Stimulated activated CD4-positive, alpha-beta T cell treated with anti-CD3 and anti-CD28 coated beads, Interleukin-1b, Interleukin-23, amount 100 ng/mL, for 1 hour (primary cell): ENCODE measurements at places on chromosomes 16 and 17.

GRCh38 chr17:12940699-12941098 is 77.1 kb downstream of the ELAC2 start:
- no peak for DNase-seq

- no peak for DNase-seq
Measured at GRCh38 chr17:80944326-80944725, 47.3 kb upstream of the CHMP6 start.

- no peak for DNase-seq
Measured at GRCh38 chr16:85124636-85125346, 12.5 kb upstream of the CIBAR2 start.

- DNase-seq, result peak; percentile 65
Measured at GRCh38 chr16:58000706-58001676, at the start of gene USB1. USB1 (plus strand) TSS chr16:58001407; CDS start chr16:58001484, 77 bp downstream.

DNA sequence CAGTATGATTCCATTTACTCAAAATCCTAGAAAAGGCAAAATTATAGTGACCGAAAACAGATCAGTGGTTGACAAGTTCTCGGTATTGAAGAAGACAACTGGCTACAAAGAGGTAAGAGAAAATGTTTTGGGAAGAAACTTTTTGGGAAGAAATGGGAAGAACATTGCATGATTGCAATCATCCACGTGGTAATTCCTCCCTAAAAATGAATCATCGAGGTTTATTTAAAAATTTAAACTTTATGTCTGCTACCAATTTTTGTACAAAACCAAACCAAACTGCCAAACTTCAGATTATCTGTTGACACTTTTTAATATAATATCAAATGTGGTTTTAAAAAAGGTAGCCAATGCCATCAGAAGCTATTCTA is 8.1 kb downstream of the SMURF2 start:
- DNase-seq, result no peak

DNA sequence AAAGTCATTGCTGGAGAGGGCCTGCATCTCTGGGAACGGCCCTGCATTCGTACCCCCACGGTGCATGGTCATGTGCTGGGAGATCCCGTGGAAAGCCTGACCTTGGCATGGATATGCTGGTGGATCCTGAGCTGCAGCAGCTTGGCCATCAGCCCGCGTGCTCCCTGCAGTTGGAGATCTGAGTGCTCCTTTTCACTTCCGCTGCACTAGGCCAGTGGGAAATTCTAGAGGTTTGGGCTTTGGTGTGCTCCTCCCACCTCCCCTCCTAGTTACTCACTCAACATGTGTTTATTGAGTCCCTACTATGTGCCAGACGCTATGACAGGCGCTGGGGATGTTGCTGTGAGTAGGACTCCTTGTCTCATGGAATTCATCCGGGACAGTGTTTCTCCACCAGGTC is 91.1 kb downstream of the RGS9 start:
- no peak for DNase-seq

GRCh38 chr17:8153957-8154607 is 1.9 kb upstream of the PER1 start:
- peak; percentile 71 for DNase-seq

DNA sequence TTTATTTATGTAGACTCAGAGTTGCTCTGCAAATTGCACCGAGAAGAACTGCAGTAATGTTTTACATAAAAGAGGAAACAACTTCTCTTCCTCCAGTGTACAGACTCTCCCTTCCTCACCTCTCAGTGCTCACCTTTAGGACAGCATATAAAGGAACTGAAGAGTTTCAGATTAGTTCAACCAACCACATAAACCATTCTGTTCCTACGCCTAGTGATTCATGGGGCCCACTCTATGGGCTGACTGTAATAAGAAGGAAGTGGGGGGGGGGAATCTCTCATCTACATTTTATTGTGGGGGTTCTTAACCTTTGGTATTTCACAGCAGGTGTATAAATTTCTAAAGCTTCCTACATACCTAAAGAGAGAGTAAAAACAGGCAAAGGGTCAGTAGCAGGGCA is 18.3 kb downstream of the ZSWIM7 start:
- no peak for DNase-seq

DNA sequence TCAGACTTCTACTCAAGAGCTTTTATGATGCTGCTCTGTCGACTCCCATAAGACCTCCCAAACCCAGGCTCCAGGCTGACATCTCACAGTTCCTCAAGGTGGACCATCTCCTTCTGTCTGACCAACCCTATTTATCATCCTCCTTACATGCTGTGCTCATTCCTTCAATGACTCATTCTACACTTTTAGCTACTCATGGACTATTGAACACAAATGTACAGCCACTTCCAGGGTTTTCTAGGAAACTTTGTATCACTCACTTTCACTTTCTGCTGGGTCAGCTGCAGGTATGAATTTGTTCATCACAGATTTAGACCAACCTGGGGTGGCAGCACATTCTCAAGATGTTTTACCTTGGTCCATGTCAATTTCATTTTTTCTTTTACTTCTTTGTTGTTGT is 162.4 kb upstream of the FAM20A start:
- DNase-seq, result no peak

- no peak for DNase-seq
Measured at GRCh38 chr16:57544124-57544653, 1.7 kb downstream of the ADGRG5 start.

GRCh38 chr17:2542456-2542855 is 30.8 kb upstream of the METTL16 start:
- DNase-seq, result no peak

- no peak for DNase-seq
Measured at GRCh38 chr17:34006126-34006525, 249.0 kb upstream of the CCL2 start.

DNA sequence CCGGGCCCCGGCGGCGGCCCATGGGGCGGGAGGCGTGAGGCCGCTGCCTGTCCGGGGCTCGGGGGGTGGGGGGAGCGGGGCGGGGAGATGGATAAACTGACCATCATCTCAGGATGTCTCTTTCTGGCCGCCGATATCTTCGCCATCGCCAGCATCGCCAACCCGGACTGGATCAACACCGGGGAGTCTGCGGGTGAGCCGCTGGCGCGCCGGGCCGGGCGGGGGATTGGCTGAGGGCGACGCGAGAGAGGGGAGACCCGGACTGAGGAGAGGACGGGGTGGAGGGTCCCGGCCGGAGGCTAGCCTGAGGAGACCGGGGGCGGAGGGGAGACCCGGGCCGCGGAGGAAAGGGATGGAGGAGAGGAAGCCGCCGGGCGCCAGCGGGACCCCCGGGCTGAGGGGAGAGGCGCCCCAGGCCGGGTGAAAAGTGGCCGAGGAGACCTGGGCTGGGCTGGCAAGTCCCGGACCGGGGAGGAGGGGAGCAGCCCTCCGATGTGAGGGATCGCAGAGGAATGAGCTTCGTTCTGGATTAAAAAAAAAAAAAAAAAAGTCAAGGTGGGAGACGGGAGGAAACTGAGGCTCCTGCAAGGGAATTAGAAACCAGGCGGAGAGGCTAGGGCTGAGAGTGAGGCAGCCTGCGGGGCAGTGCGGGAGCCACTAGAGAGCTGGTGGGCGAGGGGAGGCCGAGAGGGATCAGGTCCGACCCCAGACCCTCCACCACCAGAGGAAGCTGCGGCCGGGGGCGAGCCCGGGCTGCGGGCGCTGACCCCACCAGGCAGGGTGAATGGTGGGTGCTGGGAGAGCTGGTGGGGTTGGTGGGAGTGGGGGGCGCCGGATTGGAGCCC is 526 bp downstream of the MOSMO start:
- no peak for DNase-seq

- no peak for DNase-seq
Measured at GRCh38 chr16:47395733-47396498, 64.9 kb downstream of the ITFG1 start.

GRCh38 chr16:24036614-24037013 is 200.8 kb downstream of the PRKCB start:
- peak; percentile 6 for DNase-seq

- DNase-seq, result no peak
Measured at GRCh38 chr17:60563743-60564142, 36.2 kb upstream of the PPM1D start.

GRCh38 chr17:27756467-27757371 is 43.6 kb downstream of the NOS2 start:
- DNase-seq, result peak; percentile 34

DNA sequence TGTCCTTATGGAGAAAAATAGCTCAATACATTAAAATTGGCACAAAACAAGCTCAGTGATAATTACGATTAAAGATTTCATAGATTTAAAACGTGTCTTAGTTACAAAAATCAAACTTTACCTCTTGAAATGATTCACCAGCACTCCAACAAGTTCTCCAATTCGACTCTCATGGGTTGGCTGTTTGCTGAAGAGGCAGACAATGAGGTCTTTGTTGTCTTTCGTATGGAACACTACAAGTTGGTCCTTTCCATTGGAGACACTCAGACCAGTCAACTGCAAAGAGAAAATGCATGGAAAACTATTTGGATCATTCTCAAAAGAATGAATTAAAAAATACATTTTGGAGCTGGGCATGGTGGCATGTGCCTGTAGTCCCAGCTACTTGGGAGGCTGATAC is 118.2 kb downstream of the CDK5R1 start:
- DNase-seq, result no peak

DNA sequence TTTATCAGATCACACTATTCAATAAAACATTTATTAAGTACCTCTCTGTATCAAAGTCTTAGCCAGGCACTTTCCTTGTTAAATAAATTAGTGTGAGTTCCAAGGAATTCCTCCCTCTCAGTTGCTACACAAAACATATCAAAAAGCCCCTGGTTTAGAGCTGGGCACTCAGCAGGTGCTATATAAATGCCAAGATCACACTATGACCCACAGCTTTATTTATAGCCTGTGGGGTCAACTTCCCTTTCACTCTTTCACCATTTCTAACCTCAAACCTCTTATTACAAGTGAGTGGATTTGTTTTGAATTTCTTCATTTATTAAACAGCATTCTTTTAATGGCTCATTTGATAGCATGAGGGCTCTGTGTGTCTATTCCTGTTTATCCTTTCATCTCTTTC is 112.6 kb upstream of the MPHOSPH6 start:
- DNase-seq, result no peak

- no peak for DNase-seq
Measured at GRCh38 chr17:18009609-18010420, 29.2 kb downstream of the ATPAF2 start.

- no peak for DNase-seq
Measured at GRCh38 chr17:34135841-34136240, 119.2 kb upstream of the CCL2 start.

DNA sequence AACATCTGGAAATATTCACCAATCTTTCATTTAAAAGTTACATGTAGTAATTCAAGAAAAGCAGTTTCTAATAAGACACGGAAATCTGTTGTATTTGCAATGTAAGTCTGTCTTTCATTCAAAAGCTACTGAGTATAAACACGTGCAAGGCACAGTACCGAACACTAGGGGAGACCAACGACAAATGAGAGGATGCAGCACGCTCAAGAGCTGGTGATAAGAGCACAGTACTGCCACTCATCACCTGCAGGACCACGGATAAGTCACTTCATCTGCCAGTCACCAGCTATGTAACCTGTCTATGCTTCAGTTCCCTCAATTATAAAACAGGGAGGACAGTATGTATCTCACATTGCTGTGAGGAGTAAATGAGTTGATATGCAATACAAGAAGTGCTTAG is 67.1 kb downstream of the CLEC18A start:
- no peak for DNase-seq

GRCh38 chr17:75308732-75309629 is 19.7 kb upstream of the SLC25A19 start:
- DNase-seq, result no peak

DNA sequence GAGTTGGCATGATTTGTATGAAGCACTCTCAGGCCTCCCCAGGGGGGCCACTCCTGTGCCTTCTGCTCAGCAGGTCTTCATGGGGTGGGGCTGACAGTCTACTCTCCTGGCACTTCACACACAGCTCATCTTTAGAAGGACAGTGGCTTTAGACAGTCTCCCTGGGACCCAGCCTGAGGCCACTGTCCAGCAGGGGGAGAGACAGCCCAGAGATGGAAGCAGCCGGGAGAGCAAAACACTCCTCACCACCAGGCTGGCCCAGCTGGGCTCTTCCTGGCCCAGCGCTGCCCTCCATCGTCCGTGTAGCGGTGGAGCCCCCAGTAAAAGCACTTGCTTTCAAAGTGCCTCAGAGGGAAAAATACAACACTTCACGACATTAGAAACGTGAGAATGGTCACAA is 62.0 kb upstream of the CRHR1 start:
- no peak for DNase-seq

GRCh38 chr17:68600931-68601564 is at the start of gene FAM20A:
FAM20A (minus strand) TSS chr17:68601367; CDS start chr17:68600666, 701 bp downstream.
- DNase-seq, result no peak

DNA sequence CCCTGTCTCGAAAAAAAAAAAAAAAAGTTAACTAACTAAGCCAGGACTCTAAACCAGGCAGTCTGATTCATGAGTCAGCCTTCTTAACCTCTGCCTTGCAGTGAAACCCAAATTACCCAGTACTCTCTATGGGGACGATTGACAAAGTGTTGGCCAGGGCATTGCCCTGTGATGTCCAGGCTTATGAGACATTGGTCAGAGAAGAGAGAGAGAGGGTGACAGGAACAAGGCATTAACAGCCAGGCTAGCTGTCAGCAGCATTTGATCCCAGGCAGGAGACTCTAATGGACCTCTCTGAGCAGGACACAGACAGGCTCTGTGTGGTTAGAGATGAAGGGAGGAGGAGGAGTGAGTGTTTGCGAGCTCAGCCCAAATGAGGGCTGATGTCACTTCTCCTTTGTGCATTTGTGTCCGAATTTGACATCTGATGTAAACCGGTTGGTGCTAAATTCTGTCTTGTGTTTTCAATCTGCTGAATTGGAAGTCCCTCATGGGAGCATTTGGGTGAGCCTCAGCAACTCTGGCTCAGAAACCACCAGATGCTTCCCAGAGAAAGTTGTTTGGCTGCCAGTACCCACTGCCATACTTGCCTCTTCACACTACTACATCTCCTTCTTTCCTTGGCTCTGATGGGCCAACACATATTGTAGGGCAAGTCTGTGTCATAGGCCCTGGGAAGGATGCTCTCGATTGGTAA is 4.3 kb upstream of the MYL4 start:
- no peak for DNase-seq

DNA sequence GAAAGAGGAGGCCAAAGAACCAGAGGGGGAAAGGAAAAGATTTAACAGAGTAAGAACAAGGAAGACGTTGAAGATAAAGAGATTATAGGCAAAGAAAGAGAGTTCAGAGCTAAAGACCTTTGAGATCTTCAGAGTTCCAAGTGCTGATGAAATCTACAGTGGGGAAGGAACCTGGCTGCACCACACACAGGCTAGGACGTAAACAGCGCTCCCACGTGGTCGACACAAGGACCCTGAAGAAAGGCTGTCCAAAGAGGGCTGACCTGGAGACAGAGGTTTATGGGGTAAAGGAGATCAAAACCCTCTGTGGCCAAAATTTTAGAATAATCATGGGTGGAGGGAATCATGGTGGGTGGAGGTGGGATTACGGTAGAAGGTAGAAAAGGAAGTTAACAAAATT is 121.6 kb downstream of the PMP22 start:
- DNase-seq, result no peak
